ENCODE measurements at places on chromosomes 13 and 19.
A peak's percentile ranks its signal among the peaks of the same experiment; 100 is the strongest.

GRCh38 chr19:38648769-38649304 is 1.4 kb downstream of the ACTN4 start:
- no peak for DNase-seq

DNA sequence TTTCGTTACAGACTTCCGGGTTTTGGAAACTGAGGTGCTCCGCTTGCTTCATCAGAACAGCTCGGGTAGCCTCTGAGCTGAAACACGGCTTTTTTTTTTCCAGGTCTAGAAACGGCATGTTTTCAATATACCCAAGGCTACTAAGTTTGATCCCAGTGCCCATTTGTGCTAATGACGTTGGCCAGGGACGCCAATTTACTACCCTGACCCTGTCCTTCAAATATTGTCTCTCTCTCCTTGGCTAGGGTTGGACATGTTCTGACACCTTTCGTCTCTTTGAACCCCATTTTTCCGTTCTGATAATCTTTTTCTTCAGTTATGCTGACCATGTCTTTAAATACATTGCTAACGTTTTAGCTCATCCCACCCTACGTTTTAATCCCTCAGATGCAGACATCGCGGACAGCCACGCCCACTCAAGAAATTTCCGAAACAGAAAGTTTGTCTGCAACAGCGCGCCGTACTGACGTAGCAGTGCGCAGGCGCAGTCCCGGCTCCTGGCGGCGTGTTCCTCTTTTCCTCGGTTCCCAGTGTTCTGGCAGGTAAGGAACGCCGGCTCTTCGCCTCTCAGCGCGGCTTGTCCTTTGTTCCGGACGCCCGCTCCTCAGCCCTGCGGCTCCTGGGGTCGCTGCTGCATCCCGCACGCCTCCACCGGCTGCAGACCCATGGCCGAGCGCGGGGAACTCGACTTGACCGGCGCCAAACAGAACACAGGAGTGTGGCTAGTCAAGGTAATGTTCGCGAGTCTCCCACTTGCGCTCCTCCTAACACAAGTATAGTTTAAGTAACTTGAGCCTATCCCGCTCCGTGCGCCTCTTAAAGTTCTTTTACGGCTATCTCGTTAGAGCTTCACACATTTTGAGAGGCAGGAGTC is at the start of gene GTF2F2:
Gene GTF2F2 (plus strand): TSS at position 520 of the 874 bp plus-strand sequence. CDS start 146 bp downstream, at position 666.
- peak; percentile 81 for DNase-seq

DNA sequence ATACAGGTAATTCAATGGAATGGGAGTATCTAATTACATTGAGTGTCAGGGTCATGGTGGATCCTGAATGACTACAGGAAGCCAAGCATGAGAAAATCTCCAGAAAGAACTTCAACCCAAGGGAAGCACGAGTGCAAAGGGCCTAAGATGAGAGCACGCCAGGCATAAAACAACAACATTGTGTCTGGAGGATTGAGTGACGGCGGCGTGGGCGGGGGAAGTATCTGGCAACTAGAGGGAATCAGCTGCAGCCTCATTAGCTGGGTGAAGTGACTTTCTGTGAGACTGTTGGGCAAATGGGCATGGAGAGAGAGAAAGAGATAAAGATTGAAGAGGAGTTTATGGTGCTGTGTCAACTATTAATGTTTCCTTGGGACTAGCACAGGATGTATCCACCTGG is 194.3 kb downstream of the GPC6 start:
- DNase-seq = no peak

DNA sequence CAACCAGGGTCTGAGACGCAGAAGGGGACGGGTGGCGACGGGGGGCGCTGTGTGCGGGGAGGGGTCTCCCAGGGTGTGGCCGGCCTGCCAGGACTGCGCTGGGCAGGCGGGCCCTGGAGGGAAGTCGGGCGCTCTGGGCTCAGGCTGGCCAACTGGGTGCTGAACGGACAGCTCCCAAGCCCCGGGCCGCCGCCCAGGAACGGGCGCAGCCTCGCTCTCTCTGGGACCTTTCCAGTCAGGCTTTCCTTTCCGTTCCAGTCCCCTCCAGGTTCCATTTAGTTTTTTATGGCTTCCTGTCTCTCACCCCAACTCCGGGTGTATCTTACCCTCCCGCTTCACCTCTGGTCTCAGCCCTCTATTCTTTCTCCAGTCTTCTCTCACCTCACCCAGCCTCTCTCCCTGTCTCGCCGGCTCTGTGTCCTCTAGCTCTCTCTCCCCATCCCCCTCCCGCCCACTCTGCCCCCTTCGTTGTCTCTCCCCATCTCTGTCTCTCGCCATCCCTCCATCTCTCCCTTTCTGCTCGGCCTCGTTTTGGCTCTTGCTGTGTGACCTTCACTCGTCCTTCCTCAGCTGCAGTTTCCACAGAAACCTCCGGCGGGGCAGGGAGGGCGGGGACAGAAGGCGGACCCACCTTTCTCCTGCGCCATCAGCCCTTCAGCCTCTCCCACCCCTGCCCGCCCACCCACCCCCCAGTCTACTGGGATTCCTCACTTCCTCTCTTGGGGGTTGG is 3.3 kb upstream of the ATP1A3 start:
- DNase-seq = peak; percentile 46

DNA sequence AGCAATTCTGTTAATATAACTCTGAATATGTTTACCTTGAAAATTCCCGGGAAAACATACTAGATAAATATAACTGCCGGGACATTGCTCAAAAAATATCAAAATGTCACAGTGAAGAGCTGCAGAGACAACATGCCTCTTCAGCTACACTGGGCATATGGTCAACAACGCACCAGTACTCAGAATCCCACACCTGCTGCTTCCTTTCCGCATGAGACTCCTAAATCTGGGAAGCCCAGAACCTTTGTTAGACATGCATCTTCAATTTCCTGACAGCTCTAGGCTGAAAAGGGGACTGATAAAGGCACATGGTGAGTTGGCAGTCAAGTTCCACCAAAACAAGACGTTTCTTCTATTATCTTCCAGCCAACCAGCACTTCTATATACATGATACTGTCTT is 53.7 kb downstream of the USP12 start:
- no peak for DNase-seq

DNA sequence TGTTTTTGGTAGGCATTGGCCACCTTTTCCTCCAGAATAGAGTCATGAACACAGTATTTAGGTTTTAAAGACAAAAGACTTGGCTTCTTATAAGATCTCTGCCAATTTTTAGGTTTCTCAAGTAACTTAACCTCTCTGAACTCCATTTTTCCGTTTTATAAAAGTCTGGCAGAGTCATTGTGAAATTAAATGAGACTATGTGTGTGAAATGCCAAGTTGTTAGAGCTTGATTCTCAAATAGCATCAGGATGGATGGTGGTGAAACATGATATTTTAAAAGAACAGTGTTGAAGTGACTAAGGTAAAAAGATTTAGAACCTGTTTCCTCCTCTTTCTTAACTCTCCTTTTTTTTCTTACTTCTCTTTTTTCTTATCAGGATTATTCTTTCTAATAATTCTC is 617.7 kb upstream of the SLITRK1 start:
- DNase-seq = no peak

DNA sequence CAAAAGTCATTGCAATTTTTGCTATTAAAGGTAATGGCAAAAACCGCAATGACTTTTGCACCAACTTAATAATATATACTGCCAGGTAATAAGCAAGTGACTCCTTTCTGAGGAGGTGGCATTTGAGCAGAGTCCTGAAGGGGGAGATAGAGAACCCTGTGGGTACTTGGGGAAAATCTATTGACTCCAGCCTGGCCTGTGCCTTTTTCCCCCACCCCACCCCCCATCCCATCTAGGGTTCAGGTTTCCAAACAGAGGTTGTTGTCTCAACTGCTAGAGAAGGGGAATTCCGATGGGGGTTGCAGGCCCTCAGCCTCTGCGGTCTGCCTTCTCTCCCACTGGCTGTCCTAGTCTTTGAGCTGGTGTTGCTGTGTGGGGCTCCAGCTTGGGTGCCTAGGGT is 11.5 kb downstream of the S1PR2 start:
- peak; percentile 30 for DNase-seq

DNA sequence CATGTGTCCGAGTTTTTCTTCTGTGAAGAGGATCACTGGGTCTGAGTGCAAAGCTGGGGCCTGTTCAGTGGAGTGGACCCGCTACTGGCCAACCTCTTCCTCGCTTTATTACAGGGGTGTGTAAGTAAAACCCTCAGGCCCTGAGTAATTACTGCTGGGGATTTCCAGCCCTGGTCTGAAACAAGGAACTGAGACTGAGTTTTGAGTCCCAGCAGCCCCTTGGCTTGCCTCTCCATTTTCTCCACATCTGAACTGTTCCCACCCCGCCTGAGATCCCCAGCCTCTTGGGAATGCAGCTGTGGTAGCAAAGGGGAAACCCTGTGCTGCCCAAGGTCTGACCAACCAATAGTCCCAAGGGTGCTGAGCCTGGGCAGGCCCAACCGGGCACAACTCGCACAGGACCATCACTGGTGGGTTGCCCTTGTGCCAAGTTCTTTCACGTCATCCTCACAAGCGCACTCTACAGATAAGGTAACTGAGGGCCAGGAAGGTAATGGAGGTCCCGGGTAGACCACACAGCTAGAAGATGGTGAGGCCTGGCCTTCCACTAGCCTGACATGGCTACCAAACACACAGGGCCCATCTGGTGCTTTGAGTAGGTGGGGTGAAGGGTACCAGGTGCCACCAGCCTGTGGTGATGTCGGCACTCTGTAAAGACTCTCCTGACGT is 13.7 kb upstream of the SLC35E1 start:
- no peak for DNase-seq

Measured in effector memory CD8-positive, alpha-beta T cell (primary cell).